ENCODE measurements at places on chromosomes 2 and 18.
A peak's percentile ranks its signal among the peaks of the same experiment; 100 is the strongest.

GRCh38 chr2:63667132-63667700 lies 78.5 kb downstream of the MDH1 start:
- DNase-seq, result no peak

DNA sequence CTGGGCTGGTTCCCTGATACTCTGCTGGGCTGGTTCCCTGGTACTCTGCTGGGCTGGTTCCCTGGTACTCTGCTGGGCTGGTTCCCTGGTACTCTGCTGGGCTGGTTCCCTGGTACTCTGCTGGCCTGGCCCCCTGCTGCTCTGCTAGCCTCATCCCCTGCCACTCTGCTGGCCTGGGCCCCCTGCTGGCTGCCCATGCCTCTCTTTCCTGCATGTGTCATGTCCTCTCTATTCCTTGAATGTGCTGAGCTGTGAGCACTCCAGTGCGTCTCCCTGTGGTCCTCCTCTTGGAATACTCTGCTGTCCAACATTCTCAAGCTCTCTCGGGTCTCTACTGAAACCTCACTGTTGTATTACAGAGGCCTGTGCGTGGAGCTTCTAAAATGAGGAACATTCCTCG lies 216.3 kb downstream of the RNF144A start:
- DNase-seq, result peak; percentile 67

DNA sequence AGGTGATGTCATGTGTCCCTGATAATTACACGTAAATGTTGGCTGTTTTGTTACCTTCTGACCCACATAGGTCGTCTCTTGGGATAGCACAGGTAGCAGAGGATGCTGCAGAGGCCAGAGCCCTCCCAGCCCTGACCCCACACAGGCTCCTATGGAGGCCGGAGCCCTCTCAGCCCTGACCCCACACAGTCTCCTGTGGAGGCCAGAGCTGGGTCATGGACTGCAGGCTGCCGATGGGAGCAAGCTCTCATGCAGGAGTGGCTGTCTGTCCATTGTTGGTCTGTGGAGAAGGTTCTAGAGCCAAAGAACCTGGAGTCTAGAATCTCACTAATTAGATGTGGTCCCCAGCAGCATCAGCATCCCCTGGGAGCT lies 155.5 kb downstream of the LDLRAD4 start:
- DNase-seq, result no peak

DNA sequence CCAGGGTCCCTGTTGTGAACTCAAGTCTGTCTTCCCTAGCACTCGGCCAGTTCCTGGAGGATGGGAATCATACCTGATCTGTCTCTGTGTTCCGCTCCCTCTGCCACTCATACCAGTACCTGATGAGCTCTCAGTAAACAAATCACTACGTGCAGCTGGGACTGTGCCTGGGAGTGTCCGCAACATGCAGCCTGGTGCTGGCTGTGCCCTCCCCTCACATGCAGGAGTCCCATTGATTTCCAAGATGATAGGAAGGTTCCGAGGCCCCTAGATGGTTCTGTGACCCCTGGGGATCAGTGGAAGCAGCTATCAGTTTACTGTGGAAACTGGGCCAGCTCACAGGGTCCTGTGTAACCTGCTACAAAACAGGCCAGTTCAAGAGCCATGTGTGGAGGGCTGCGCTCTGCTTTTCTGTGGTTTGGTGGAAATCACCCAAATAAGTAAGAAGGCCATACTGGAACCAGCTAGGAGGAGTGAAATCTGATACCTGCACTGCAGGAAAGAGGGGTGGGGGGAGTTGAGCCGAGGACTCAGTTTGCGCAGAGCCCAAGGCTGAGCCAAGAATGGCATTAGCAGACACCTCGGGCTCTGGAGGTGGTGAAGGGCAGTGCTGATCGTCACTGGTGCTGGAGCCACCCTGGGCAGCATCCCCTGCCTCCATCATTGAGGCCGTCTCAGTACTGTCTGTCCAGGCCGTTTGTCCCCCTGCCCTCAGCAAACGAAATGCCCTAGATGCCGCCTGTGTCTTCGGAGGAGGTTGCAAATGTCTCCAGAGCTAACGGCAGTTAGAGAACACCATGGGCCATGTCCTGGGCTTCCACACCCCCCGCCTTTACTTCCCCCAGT lies 93.3 kb downstream of the KLHL29 start:
- DNase-seq, result no peak

DNA sequence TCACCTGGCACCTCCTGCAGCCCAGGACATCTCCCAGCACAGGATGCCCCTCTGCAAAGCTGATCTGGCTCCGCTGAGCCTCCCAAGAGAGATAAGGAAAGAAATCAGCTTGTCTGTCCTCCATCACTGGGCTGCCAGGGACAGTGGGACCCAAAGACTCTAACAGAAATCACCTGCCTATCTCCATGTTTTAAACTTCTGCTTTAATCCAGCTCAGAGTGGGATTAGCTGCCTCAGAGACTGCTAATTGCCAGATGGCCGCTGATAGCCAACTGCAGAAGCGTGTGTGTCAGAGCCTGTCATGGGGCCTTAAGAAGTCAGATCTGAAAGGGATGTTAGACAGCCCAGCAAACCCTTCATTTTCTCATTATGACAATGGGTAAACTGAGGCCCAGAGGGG lies 389.4 kb upstream of the KLHL29 start:
- no peak for DNase-seq

DNA sequence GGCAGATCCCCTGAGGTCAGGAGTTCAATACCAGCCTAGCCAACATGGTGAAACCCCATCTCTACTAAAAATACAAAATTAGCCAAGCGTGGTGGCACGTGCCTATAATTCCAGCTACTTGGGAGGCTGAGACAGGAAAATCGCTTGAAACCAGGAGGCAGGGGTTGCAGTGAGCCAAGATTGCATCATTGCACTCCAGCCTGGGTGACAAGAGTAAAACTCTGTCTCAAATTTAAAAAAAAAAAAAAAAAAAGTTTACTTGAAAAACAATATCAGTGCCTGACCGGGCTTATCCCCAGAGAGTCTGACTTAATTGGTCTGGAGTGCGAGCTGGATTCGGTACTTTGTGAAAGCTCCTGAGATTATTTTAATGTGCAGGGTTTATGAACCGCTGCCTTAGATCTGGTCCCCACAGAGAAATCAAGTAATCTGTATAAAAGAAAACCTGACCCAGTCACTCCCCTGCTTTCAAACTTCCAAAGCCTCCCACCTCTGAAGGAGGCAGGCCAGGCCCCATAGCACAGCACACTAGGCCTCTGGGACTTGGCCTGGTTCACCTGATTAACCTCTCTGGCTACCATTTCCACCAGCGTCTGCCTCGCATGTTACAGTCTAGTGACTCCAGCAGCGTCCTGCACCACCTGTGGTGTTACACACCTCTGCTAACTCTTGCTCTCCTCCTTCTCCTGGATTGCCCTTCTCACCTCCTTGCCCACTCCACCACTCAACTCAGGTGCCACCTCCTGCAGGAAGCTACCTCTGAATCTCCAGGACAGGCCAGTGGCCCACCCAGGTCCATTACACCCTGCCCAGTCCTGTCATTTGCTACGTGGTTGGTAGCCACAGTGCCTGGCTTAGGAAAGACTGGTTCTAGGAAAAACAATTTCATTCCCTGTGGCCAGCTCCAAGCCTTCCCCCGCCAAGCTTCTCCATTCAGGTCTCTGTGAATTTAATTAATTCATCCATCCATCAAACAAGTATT lies 114.3 kb upstream of the PPP1CB start:
- no peak for DNase-seq

DNA sequence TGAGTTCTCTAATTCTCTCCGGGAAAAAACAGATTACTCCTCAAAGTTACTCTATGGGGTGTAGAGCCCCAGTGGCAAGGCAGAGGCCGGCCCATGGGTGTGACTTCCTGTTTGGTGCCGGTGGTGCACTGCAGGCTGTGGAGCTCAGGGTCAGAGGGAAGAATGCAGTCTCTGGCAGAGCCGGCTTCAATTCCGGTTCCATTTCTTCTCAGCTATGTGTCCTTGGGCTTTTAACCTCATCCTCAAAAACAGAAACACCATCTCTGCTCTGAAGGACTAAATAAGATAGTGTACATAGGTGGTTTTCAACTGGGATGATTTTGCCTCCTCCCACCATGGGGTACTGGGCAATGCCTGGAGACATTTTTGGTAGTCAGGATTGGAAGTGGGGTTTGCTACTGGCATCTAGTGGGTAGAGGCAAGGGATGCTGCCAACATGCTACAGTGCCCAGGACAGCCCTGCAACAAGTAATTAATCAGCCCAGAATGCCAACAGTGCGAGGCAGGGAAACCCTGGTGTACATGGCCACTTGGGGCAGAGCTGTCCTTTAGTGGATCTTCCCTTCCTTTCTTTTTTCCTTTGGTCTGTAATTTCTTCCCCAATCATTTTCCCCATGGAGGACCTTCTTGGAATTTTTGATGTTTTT lies 81.2 kb downstream of the INSIG2 start:
- DNase-seq, result peak; percentile 28

DNA sequence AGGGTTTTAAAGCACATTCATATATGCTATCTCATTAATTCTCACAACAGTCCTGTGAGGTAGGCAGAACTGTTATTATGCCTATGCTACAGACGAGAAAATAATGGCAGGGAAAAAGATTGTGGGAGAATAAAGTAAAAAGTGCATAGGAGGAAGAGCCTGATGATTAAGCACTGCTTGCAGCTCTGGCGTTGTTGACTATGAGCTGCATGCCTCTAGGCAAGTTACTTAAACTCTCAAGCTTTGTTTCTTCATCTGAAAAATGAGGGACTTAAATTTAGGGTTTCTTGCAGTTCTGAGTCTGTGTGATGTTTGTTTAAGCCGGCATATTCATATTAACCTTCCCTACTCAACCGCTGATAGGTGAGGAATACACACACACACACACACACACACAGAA lies 51.6 kb upstream of the RAPH1 start:
- DNase-seq, result no peak

DNA sequence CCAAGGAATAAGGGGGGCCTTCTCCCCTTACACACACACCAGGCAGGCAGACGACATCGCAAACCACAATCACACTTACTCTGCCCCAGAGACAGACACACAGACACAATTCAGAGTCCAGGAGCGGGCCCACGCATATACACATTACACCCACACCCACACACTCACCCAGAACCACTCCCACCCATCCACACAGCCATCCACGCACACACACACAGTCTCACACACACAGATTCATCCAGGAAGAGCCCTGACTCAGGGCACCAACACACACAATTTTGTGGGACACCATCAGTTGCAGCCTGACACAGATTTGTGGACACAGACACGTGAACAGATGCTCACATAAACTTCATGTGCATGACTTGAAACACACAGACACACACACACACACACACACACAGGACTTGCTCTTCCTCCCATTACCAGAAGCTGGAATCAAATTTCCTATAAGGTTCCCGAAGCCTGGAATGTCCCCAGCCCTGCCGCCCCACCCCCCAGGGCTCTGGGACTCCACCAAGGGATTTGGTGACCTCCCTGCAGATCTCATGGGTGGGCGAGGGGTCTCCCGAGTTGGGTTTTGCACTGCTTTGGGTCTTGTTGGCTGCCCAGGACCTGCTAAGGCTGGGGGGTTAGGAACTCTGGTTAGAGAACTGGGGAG lies 23.5 kb downstream of the TNS1 start:
- no peak for DNase-seq

- no peak for DNase-seq
Observed at GRCh38 chr2:31580321-31581117, at the start of gene SRD5A2. Gene SRD5A2 (minus strand): TSS chr2:31580938. CDS start chr2:31580900, 38 bp downstream.

DNA sequence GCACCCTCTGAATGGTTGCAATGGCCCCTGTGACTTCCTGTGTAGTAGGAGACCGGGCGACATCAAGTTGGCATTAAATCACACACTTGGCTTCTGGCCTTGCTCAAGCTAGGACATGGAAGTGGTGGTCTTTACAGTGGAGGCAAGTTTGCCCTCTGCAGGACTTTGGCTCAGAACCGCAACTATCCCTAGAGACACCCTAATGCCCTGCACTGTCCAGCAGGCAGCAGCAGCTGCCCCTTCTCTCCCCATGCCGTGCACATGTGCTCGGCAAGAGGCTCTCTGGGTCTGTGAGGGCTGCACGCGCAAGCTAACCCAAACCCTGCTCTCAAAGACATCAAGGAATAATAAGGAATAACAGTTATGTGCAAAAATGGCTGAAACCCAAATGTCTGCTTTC lies 106.5 kb downstream of the COL6A3 start:
- DNase-seq, result no peak
